CD4-positive, alpha-beta memory T cell (primary cell): ENCODE measurements at places on chromosomes 3 and 15. TPM values are rescaled to one million over a fixed set of nuclear protein-coding genes. Genes with fewer than 3 reads are reported as not detected.

The ARGFX gene
- total RNA-seq, result not detected

The GMNC gene
- total RNA-seq, result not detected

GRCh38 chr3:18847583-18848197, 300.6 kb upstream of the KCNH8 start:
- no peak for DNase-seq

The LRRC31 gene
- total RNA-seq, result not detected

The LRRC49 gene
- total RNA-seq, result 0.75 TPM

- no peak for DNase-seq
Observed at GRCh38 chr3:161203485-161204098, 17.5 kb upstream of the NMD3 start.

DNA sequence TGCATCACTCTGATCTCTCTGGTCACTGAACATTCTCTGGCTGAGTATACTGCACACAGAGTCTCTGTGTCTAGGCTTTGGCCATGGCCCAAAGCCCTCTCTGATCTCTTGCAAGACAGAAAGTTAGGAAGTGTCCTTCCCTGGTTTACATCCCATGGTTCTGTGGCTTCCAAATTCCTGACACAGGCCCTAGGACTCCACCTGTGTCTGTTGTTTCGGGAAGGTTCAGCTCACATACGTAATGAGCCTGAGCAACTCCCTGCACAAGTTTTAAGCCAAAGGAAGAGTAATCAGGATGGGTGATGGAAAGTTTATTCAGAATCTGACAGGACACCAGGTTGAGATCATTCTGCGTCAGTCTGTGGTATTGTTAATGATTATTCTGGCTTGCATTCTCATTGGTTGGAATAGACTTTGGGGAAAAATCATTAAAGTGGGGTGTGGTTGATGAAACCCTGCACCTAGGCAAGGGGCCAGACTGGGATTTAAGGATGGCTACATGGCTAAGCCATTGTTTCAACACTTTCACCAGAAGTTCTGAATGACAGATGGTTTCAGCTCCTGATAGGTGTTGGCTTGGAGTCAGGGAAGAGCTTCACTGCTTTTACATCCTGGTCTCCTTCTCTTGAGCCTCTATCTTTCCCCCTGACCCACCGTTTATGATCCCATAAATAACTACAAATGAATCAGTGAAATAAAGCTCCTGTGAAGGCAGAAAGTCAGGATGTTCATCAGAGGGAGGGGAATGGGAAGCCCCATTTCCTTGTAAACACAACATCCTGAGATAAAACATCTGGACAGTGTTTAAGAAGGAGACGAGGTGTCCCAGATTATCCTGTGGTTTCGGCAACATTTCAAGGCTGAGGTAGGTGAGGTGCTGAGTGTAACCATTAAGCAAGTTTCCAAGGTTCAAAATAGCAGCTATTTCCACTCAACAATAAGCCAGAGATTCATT, 14.1 kb downstream of the LCMT2 start:
- no peak for DNase-seq

- no peak for DNase-seq
Observed at GRCh38 chr3:62665627-62666437, 209.4 kb downstream of the CADPS start.

- DNase-seq, result no peak
Observed at GRCh38 chr3:128884992-128885391, 5.6 kb downstream of the ACAD9 start.

The PRR20G gene
- total RNA-seq, result not detected

GRCh38 chr3:127949446-127950055, 34.5 kb downstream of the KBTBD12 start:
- no peak for DNase-seq
